NCI-H1092 (cell line): ENCODE measurements at places on chromosomes 7 and 10.

GRCh38 chr7:112192236-112193154 lies 13.7 kb downstream of the DOCK4 start:
- DNase-seq, result no peak

DNA sequence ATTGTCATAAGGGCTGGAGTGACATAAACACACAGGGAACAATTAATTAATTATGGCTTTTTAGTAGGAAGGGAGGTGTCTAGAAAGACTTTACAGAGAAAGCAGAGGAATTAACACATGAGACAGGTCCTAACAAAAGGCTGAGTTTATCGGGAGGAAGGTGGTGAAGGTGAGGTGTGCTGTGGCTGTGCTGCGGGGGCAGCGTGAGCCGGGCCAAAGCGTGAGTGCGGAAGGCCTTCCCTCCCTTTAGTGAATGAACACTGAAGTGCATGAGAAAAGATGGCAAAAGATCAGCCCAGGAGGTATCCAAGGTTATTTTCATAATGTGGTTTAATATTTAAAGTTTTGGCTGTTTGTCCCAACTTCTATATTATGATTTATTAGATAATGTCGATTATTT lies 243.4 kb upstream of the PLXNA4 start:
- no peak for DNase-seq

DNA sequence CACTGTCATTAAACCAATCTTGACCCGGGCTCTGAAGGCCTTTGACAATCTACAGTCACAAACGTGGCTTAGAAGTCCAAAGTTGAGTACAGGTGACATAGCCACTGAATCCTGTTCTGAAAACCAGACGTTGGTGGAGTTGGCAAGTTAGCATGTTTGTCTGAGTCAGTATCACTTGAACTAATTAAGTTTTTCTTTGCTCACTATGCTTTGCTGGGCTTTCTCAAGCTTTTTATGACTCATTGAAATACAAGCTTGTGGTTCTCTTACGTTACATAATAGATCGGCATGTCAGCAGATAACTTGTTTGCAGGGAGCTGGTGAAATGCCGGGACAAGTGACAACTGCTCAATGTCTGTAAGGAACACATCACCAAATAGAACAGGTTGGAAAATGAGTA lies 53.8 kb downstream of the ARL5B start:
- DNase-seq, result no peak

DNA sequence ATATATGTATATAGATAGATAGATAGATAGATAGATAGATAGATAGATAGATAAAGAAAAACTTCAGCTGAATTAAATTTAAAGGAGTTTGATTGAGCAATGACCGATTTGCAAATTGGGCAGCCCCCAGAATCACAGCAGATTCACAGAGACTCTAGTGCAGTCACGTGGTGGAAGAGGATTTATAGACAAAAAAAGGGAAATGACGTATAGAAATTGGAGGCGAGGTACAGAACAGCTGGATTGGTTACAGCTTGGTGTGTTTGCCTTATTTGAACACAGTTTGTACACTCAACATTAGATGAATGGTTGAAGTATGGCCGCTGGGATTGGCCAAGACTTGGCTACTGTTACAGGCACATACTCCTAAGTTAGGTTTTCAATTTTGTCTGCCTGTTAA lies 8.2 kb upstream of the PODXL start:
- no peak for DNase-seq

- no peak for DNase-seq
Observed at GRCh38 chr10:47300429-47300931, 483 bp downstream of the GDF10 start.

- DNase-seq, result no peak
Observed at GRCh38 chr10:112584276-112584675, 137.3 kb downstream of the VTI1A start.

DNA sequence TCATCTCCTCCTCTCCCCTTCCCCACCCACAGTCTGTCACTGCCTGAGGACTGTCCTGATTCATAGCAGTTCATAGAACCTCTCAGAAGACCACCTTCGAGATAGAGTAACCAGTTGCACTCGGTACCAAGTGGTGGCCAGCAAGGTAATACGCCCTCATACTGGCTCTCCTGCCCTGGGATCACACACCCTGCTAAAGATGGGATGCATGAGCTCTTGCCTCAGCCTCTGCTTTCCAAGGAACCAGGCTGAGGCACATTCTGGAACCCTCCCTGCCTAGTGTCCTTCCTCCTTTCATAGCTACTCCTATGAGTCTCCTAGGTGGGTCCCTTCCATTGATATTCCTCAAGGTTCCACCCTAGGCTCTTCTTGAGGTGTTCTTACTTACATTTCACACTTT lies 15.5 kb downstream of the CFAP43 start:
- no peak for DNase-seq

DNA sequence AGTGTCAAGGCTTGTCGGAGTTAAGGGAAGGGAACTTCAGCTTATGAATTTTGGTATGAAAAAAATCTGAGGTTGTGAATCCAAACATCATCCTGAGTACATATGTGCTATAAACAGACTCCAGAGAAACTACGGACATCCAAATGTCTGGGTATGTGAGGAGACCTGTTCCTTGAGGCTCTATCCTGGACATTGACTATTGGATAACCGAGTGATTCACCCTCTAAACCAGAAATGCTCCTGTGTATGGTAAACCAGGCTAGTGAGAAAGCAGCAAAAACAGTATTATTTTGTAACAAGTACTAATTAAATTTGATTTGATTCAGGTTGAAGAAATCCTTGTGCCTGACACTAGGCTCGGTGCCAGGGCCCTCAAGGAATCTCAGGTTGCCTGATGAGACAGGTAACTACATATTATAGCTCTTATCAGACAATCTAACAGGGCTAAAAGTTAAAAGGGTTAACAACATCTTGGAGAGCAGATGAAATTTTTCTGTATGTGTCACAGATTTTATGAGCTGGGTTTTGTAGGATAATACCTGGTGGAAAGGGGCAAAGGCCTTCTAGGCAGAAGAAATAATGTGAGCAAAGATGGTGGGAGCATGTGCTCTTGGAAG lies 10.4 kb upstream of the STOX1 start:
- no peak for DNase-seq

GRCh38 chr7:76377186-76377918 lies 18.6 kb upstream of the YWHAG start:
- DNase-seq, result no peak

GRCh38 chr10:109432281-109432680 lies 491.0 kb downstream of the XPNPEP1 start:
- DNase-seq, result no peak

DNA sequence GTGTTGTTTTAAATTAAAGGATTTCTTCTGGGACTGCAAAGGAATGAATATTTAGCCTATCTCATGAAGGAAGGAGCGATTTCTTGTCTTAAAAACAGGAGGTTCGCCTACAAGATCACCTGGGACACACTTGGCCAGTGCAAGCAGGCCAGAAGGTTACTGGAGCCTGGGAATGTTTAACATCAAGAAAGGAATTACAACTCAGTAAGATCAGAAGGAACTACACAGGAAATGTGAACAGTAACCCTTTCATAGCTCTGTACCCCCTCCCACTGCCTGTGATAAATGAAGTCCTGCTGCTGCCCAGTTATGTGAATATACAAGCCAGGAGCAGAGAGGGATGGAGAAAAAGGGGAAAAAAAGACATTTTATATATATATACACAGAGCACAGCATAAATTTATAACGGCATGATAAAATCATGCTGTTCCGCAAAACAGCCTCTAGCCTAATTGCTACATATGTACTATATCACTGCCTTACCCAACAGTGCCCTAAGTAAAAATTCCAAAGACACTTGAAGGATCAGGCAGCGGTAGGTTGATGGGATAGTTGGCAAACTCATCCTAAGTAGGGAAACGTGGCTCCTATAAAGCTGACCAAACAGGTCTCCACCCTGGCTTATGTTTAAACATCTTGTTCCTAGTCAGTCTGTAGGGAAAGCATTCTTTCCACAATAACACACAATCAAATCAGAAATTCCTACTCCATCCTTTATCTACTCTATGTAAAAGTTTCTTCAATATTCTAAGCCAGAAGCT lies 63.8 kb downstream of the ZNF438 start:
- no peak for DNase-seq

DNA sequence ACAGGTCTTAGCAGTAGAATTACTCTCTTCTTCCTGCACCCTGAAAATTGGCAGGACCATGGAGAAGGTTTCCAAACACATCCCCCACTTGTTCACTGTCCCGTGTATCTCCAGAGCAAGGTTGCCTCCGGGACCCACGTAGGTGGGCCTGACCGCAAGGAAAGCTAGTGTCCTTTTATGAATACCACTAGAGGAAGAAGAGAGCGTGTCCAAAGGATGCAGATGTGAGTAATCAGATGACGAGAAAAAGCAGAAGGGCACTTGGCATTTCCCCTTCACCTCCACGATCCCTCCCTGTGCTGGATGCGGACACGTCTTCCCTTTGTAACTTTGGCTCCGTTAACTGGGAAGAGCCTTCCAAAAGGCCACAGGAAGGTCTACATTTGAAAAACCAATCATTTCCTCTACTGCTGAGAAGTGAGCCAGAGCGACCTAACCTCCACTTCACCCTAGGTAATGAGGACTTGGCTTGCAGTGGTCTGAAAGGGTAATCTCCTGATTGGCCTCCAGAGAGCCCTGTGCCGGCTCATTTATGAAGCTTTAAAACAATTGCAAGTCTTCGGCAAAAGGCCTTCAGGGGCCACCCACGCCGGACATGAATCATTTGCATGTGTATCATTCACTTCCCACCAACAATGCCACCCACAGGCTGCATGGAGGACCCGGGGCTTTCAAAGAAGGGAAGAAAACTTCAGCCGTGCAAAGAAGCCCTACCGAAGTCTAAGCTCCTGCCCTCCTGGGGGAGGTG lies 55.4 kb downstream of the LYZL1 start:
- no peak for DNase-seq

DNA sequence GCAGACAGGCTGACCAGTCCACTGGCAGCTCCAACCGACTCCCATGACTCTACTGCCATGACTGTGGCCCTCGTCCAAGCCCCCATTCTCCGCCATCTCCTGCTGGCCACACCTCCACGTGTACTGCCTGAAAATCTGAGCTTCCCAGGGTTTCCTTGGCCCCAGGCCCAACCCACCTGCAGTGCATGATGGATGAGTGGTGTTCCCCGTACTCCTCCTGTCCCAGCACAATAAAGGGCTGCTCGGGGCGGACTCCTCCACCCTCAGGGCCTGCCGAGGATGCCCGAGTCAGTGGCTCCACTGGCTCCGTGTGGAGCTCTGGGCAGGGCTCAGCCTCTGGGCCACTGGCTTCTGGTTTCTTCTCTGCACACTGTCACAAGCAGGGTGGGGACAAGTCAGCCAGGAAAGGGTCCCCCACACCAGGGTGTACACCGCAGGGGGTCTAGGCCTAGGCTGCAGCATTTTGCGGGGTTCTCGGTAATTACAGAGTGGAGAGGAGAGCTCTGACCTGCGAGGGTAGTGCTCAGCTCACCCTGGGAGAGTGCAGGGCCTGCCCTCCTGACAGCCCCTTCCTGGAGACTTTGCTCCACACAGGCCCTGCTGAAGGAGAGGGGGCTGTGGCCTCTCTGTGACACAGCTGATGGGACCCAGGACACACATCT lies 15.2 kb downstream of the WDR91 start:
- no peak for DNase-seq

GRCh38 chr10:80589726-80590373 lies 52.1 kb downstream of the SH2D4B start:
- no peak for DNase-seq

DNA sequence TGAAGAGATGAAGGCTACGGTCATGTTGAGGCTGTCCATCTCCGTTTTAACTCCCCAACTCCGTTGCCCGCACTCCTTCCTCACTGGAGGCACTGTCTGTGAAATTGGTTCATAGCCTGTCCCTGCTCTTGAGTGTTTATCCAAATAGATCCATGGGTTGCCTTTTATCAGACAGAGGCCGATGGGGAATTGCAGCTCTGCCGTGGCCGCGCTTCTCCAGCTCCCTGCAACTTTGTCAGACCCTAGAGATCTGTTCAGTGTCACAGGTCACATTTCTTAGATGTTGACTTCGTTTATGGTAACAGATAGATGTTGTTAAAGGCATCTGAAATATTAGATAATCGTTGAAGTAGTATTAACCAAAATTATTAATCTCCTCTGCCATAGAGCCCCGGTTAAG lies 14.7 kb downstream of the PPP2R2D start:
- DNase-seq, result no peak

GRCh38 chr7:42400961-42401360 lies 164.0 kb upstream of the GLI3 start:
- no peak for DNase-seq

DNA sequence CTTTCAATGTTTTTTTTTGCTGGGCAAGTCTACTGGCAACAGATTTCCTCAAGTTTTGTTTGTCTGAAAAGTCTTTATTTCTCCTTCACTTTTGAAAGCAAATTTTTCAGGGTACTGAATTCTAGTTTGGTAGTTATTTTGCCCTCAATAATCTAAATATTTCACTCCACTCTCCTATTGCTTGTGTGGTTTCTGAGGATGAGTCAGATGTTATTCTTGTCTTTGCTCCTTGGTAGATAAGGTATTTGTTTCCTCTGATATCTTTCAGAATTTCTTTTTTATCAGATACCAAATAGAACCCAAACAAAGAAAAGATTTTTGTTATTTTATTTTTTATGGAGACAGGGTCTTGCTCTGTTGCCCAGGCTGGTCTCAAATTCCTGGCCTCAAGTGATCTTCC lies 99.2 kb upstream of the MALRD1 start:
- DNase-seq, result no peak

- no peak for DNase-seq
Observed at GRCh38 chr7:55078465-55079372, 59.9 kb downstream of the EGFR start.

- DNase-seq, result no peak
Observed at GRCh38 chr7:32639122-32639521, 143.8 kb downstream of the AVL9 start.

DNA sequence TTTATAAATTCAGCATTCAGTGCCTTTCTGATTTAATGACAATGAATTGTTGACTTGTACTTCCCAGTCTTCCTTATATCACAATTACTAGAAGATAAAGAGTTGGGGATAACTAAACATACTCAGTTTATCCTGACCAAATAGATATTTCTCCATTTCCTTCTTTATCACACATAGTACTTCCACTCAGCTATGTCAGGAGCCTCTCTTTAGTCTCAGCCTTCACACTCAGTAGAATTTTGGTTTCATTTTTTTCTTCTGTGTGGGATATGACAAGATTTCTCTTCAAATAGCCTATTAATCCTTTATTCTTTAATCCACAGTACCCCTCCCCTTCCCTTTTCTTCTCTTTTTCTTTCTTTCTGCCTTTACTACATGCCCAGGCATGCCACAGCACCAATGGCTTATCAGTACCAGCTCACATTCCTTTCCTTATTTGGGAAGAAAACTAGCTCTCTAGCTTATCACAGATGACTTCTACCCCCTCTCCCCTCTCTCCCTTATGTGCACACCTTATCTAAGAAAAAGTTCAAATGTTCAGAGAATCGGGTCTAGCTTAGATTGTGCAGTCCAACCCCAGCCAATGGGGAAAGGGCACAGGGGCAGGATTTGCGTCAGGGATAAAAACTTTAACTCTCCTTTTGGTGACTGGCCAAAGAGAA lies 109.0 kb downstream of the PHF14 start:
- no peak for DNase-seq

- DNase-seq, result no peak
Observed at GRCh38 chr7:89458114-89458513, 662.6 kb upstream of the TEX47 start.
